Sigmoid colon (tissue), 7 donors: ENCODE measurements at places on chromosomes 1 and 21. TPM values are rescaled to one million over a fixed set of nuclear protein-coding genes. Genes with fewer than 3 reads are reported as not detected.

Gene OLIG2
- total RNA-seq, result not detected

Gene IGFN1
- 0.14 TPM for total RNA-seq

Gene ABCD3
- 33.5 TPM for total RNA-seq

Gene CYP4X1
- total RNA-seq, result 0.81 TPM

Gene AIM2
- total RNA-seq, result not detected

DNA sequence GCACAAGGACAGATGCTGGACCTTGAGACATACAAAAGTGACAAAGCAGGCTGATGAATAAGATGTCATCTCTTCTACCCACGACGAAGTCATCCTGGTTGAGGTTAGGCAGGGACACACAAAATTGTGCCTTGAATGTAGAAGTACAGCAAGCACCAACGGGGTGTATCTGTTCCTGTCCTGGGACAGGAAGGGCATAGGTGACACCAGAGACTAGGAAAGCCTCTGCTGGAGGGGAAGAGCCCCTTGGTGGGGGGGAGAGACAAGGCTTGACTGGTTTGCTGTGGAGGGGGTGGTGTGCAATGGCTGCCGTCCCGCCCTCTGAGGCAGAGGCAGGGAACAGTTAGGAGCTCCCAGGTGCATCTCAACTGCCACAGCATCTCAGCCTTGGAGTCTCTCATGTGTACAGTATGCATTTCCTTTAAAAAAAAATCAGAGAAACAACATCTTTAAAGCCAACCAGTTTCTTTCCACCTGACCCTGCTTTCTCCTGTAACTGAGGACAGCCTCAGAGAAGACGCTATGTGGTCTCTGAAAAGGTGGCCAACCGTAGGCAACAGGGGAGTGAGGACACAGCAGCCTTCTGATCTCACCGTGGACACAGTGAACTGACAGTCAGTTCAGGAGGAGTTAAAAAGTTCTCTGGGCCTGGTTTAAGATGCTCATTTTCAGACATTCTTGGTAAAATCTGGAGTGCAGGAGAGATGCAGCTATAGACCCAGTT lies 17.7 kb upstream of the GFI1 start:
- no peak for DNase-seq

DNA sequence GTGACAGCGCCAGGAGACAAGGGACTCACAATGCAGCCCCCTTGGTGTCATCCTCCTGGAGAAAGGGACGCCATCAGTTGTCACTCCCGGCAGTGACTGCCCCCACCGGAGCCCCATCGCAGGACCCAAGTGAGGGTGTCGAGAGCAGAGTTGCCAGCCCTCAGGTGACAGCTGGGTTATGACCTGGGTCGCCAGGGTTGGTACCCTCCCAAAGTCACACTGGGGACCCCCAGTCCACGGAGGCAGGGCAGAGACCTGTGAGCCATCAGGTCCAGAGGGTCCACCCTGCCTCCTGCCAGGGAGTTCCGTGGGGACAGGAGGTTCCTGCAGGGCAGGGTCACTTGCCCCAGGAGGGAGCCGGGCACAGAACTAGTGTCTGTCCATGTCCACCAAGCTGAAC lies 78.2 kb upstream of the IFFO2 start:
- DNase-seq, result no peak

- DNase-seq, result no peak
These were observed 28.7 kb upstream of the PWP2 start for GRCh38 chr21:44078411-44078981.

GRCh38 chr1:29883986-29884385 lies 647.7 kb downstream of the PTPRU start:
- DNase-seq, result no peak

DNA sequence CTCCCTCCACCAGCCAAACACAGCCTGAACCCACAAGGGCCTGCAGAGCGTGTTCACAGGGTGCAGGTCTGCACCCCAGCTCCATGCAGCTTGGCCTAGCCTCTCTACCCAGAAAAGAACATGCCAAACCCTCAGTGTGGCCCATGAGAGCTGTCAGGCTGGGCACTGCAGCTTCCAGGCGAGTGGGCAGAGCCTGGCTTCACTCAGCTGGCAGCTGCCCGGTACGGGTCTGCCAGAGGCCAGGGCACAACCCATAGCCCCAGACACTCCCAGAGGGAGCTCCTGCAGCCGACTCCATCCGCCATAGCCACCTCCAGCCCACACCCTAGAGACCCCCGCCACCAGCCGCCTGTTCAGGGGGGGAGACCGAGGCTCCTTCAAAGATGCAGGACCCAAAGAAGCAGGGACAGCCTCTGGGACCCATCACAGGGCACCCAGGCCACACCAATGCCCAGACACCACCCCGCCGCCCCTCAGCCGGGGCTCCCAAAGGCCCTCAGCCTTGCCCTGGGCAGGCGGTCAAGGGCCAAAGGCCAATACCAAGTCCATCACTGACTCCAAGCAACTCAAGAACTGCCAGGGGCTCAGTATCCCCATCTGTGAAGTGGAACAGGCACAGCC lies 42.4 kb downstream of the MEGF6 start:
- no peak for DNase-seq
